CD4-positive, alpha-beta memory T cell (primary cell): ENCODE measurements at places on chromosomes 12 and 14. TPM values are rescaled to one million over a fixed set of nuclear protein-coding genes. Genes with fewer than 3 reads are reported as not detected.

GRCh38 chr14:88535149-88535548 lies 19.7 kb downstream of the PTPN21 start:
- no peak overlapping the region for H3K4me3 ChIP-seq
- H3K36me3 ChIP-seq, result no peaks in the 10 kb centered on the region
- no peaks in the 10 kb centered on the region for H3K27me3 ChIP-seq

The NRXN3 gene
- polyA plus RNA-seq, result not detected

DNA sequence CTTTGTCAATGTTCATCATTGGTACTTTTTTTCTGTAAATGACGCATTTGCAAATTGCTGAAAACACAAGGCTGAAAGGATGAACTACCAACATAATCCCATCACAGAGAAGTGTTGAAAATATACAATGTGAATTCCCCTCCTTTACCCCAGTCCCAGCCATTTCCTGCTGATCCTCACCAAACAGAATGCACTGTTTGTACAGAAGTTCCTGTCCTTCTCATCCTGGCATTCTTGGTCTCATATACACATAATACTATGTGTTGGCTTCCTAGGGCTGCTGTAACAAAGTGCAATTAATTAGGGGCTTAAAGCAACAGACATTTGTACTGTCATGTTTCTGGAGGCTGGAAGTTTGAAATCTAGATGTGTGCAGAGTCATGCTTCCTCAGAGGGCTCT lies 836.2 kb upstream of the MGAT4C start:
- no peaks in the 10 kb centered on the region for H3K36me3 ChIP-seq
- no peak for DNase-seq
- H3K27ac ChIP-seq, result no peak overlapping the region
- no peaks in the 10 kb centered on the region for H3K4me1 ChIP-seq
- H3K4me3 ChIP-seq, result no peak overlapping the region

- DNase-seq, result no peak
- no peak overlapping the region for H3K4me3 ChIP-seq
- H3K36me3 ChIP-seq, result no peaks in the 10 kb centered on the region
- no peaks in the 10 kb centered on the region for H3K27me3 ChIP-seq
These were observed 397.6 kb downstream of the NUAK1 start for GRCh38 chr12:105740970-105741725.

DNA sequence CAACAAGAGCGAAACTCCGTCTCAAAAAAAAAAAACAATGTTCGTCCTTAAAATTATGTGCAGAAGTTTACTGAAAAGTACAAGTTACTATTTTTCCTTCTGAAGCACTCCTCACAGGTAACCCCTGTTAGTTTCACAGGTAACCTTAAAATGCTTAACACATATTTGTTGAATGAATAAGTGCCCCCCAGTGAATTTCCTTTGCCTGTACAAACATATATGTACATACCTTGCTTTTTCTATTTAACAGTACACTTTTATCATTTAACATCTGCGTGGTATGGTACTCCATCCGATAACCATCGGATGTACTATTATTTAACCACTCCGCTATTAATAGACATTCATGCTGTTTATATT lies 1.4 kb upstream of the RAB35 start:
- peak overlapping the region; percentile 75 for H3K4me3 ChIP-seq
- DNase-seq, result no peak
- no peaks in the 10 kb centered on the region for H3K27me3 ChIP-seq
- peaks cover 82% of the 10 kb centered on the region for H3K4me1 ChIP-seq
